ENCODE measurements at places on chromosomes 3 and 15.

GRCh38 chr3:143188881-143189280 is 69.3 kb downstream of the CHST2 start:
- no peak for DNase-seq

- no peak for DNase-seq
Measured at GRCh38 chr3:194937882-194938321, 252.2 kb downstream of the FAM43A start.

DNA sequence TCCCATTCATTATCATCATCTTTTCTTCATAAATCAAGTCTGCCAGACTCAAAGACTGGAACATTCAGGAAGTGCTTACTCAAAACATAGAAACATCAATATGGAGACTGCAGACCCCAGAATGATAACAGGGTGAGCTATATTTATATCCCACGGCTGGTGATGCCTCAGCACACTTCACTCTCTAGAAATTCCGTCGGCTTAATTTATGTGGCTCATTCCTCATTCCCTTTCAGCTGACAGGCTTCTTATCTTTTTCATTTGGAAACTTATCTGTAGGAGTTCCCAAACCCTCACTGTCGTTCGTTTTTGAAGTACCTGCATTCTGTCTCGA is 45.5 kb downstream of the RFTN1 start:
- no peak for DNase-seq

- no peak for DNase-seq
Measured at GRCh38 chr3:73759297-73759711, 134.6 kb upstream of the PDZRN3 start.

DNA sequence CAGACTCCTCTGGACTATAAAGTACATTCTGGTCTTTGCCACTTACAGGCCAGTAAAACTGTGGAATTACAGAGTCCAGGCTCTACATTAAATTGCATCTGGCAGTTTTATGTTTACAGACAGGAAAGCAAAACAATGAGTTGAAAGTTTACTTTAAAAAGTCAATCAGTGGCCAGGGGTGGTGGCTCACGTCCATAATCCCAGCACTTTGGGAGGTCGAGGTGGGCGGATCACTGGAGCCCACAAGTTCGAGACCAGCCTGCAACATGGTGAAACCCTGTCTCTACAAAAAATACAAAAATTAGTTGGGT is 53.8 kb downstream of the TM4SF4 start:
- no peak for DNase-seq

GRCh38 chr15:63605036-63605435 is 7.8 kb downstream of the FBXL22 start:
- no peak for DNase-seq

- no peak for DNase-seq
Measured at GRCh38 chr3:110198717-110199587, 861.6 kb upstream of the DPPA4 start.

DNA sequence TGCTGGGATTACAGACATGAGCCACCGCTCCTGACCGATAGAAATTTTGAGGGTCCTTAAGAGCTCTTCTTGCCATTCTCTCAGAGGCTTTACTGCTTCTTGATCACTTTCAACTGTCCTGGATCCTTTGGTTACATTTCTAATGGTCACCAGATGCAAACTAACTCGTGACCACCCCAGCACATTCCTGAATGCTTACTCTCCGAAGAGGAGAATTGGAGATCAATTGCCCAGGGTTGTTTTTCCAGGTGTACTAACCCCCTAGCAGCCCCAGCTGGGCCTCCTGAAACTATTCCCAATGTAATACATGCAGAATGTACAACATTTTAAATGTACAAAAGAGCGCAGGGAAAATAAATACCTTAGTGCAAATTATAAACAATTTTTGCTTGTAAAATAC is 65.1 kb upstream of the TBL1XR1 start:
- DNase-seq = no peak

- DNase-seq = no peak
Measured at GRCh38 chr3:197216914-197217313, 81.5 kb downstream of the DLG1 start.

DNA sequence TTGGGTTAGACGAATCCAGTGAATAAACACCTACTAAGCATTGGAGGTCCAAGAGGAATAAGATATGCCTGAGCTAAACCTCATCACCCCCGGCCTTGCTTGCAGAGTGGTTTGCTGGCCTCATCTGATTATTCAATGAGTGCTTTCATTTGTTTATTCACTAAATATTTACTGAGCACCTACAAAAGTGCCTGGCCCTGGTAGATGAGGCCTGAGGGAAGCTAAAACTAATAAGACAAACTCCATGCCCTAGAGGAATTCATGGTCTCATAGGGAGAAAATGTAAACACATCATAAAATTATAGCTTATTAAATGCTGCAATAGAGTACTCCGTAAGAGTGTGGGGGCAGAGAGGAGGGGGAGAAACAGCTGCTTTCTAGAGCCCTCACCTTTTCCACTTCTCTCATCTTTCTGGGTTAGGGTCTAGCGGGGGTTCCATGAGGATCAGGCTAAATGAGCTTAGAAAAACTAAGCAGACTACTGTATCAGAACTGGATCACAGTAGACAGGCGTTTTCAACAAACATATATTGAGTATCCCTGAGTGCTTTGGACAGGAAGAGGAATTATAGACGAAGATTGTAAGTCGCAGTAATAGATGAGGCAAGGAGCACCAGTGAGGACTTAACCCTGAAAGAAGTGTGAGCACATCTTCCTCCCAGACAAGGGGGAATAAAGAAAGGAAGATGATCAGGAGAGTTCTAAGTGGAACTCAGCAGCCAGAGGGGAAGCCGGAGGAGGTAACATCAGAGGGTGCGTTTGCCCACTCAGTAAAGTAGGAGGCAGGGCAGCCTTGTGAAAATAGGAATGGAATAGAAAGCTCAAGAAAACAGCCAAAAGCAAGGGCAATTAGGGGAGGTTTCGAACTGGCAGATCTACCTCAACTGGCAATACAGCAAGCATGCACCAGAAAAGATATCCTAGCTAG is 31.5 kb upstream of the LAMP3 start:
- no peak for DNase-seq

Data from activated T-helper 1 cell treated with Interleukin-2 at 50 U/mL for 16 hours (primary cell).